Forelimb muscle (tissue), 1 donor: ENCODE measurements at places on chromosomes 5 and 9.

- DNase-seq: no peak
Observed at GRCh38 chr5:132483101-132483500, 7.5 kb downstream of the IRF1 start.

DNA sequence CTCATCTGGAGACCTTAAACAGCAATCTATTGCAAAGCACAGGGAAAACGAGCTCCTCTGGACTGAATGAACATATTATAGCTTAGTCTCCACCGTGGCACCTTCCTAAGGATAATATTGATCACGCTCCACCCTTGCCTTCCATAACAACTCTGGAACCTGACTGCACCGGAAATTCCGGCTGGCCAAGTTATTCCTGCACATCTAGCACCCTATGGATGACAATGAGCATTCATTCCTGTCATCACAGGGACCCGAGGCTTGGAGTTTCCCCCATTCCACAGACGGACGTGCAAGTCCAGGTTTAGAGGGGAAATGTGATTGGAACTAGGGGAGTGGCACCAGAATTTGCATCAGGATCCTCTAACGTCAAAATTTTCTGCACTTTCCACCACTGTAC is 27.5 kb downstream of the STK10 start:
- no peak for DNase-seq

DNA sequence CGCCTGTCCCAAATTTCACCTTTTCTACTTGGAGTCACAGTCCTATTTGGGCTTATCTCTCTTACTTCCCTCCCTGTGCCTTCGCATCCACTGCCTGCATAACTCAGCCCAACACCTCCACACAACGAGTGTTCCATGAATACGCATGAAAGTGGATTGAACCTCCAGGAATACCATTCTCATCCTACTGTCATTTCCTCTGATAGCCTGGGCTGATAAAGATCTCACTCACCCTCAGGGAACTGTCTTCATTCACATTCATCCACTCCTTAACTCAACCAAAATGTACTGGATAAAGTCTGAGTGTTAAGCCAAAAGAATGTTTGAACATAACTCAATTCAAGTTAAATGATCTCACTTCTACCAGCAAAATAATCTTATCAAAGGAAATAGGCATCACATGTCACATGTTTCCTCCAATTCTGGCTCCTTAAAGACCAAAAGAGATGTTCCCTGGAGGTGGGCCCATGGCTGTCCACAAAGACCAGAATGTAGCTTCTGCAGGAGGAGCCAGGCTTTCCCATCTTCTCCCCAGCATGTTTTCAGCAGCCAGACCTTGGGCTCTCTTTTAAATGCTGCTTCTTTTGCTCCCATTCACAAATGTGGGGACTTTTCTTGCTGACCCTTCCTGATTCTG is 28.4 kb upstream of the TRIO start:
- no peak for DNase-seq

DNA sequence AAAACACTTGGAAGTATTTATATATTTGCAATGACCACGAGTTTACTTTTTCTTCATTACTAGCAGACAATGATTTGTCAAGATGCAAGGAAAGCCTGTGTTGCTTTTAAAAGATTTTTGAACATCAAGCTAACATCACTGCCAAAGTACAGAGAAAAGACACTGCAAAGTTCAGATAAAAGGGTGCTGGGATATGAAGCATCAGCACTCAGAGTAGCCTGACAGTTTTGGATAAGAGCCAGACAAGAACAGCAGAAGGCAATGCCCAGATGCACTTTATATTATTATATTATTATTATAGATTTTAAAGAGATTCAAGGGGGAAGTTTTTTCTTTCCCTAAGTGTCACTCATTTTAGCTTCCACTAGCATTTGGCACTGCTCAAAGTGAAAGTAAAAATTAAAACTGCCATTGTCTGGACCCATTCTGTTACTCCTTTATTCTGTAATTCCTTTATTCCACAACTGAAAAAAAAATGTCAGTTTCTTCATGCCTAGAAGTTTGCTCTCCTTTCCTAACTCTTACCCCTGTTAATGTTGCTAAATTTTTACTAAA is 240.6 kb downstream of the EFNA5 start:
- no peak for DNase-seq

DNA sequence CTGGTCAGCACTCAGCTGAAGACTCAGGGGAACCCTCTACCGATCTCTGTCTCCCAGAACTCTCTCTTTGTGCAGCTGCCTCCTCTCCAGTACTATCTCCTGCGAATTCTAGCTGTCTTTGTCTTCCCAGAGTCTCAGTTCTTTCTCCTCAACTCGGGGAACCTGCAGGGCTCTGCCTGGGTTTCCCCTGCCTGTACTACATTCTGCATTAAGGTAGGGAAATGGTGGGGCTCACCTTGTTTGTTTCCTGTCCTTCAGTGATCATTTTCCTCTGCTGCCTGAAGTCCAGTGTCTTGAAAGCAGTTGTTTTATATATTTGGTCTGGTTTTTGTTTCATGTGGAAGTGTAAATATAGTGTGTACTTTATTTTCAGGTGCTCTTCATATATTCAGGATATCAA is 43.1 kb upstream of the IGFBPL1 start:
- DNase-seq: no peak
